ENCODE measurements at places on chromosomes 1 and 21. TPM values are rescaled to one million over a fixed set of nuclear protein-coding genes. Genes with fewer than 3 reads are reported as not detected.

GRCh38 chr21:38258521-38259485 is 2.0 kb downstream of the KCNJ15 start:
- DNase-seq: no peak

DNA sequence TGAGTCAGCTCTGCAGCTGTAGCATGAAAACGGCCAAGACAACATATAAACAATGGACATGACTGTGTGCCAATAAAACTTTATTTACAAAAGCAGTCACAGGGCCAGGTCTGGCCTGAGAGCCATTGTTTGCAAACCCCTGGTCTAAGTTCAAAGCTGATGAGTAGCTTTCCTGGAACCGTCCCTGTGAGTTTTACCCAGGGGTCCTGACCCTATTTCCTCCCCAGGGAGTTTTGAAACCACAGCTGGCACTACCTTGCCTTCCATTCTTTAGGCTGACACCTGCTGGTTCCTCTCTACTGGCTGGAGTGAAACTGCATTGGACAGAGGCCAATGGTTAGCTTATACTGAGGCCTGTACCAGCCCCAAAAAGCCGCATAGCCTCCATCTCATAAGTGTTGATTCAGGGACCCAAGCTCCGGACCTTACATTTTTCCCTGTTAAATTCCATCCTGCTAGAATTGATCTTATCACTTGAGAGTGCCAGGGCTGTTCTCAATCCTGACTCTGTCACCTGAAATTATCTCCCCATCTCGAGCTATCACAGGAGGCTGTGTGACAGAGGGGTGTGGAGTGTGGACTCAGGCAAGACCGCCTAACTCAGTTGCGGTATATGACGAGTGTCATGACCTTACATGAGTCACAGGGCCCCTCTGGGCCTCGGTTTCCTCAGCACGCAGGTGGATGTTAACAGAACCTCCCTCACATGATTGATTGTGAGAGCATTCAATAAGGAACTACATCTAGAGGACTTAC is 343.6 kb downstream of the NPHP4 start:
- no peak for DNase-seq

GRCh38 chr1:20071416-20071815 is 1.4 kb downstream of the PLA2G5 start:
- DNase-seq: no peak

DNA sequence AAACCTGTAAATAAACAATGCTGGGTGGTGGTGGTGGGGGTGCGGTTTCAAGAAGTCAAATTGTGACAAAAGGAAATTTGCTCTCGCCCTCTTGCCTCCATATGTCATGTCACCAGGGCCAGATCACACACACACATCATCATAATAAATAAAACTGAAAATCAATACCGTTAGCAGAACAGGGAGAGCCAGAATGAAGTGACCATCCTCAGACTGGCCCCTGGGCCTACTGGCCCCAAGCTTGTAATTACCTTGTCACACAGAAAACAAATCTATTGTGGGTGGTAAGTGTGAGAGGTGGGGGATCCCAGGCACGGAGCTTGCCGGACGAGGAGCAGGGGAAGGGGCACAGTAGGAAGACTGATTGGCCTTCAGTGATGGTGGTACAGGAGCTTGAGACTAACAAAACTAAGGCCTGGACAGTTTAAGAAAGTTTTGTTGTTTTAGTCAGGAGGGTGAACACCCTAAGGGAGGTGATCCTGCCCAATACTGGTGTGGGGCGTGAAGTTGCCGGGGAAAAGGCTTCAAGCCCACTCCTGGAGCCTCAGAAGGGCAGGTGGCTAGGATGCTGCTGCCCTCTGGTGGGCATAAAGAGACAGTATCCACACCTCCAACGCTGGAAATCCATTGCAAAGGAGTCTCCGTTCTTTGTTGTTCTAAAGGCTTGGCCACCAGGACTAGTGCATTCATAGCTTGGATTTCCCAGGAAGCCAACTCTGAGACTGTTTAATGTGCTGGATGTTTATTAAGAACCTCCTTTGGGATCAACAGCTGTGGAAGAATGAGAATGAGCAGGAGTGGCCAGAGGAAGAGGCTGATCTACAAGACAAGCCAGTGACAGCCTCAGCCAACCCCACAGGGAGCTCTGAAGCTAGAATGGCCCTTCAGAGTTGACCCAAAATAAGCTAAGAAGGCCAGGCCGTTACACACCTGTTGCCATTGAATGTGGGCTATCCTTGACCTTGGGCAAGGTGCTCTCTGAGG is 8.1 kb upstream of the C1orf216 start:
- no peak for DNase-seq

DNA sequence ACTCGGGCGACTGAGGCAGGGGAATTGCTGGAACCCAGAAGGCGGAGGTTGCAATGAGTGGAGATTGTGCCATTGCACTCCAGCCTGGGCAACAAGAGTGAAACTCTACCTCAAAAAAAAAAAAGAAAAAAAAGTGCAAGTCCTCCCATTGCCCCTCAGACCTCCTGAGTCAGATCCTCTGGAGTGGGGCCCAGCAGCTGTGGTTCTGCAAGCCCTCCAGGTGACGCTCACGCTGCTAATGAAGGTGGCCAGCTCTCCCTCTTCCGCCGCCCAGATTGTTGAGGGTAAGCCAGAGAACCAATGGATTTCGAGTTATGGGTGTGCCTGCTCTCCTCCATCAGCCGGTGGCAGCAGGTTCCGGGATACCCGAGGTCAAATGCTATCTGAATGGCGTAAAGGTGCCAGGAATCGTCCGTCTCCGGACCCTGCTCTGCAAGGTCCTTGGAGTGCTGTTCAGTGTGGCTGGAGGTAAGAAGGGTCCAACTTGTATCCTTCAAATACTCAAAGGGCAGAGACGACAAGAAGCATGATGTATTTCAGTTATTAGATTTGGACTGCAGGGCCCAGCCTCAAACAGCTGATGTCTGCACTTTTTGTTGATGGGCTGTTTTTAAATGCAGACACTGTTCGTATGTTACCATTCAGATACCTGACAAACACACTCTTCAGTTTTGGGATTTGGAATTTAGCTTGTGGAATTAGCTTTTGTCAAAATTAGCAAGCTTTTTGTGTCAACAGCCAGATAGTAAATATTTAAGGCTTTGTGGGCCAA is 17.6 kb downstream of the CLCN6 start:
- DNase-seq: no peak

DNA sequence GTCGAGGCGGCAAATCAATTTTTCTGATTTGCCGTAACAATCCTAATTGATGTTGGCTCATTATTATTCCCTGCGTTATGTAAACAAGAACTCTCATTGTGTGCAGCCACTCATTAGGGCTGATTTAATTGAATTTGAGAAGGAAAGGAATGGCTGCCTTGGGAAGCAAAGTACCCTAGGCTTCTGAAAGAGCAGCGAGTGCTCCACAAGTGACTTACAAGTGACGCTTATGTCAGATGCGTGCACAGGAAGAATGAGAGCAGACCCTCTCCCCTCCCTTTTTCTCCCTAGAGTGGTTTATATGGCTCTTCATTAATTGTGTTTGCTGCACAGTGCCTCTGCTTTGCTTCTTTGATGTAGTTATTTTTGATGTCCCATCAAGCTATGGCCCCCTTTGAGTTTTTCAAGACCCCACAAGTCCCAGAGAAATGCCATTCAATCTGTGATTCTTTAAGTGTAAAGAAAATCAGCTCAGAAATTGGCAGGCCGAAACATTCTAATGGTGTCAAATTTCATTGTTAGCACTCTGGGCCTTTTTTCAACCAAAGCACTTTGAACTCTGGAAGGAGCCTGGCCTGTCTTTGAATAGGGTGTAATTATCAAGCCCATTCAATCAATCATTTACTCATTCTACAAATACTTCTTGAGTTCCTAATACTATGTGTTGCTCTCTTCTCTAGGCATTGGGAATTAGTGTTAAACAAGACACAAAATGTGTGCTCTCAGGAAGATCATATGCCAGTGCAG is 86.8 kb upstream of the VAV3 start:
- no peak for DNase-seq

GRCh38 chr1:5448486-5448885 is 543.7 kb downstream of the NPHP4 start:
- no peak for DNase-seq

GRCh38 chr1:195745189-195746010 is 862.8 kb downstream of the KCNT2 start:
- no peak for DNase-seq

DNA sequence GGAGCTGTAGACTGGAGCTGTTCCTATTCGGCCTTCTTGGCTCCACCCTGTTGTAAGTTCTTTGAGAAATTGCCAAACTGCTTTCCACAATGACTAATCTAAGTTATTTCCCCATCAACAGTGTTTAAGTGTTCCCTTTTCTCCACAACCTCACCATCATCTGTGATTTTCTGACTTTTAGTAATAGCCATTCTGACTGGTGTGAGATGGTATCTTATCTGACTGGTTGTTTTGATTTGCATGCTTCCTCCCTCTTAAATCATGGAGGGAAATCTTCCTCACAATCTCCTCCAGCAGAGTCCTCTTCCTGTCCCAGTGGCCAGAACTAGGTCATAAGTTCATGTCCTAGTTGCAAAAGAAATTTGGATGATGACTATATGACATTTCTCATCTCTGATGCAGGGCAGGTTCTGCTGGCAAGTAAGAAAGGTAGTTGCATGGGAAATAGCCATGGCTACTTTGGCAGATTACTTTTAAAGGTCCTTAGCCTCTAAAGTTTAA is 294.0 kb downstream of the LRRC40 start:
- no peak for DNase-seq

DNA sequence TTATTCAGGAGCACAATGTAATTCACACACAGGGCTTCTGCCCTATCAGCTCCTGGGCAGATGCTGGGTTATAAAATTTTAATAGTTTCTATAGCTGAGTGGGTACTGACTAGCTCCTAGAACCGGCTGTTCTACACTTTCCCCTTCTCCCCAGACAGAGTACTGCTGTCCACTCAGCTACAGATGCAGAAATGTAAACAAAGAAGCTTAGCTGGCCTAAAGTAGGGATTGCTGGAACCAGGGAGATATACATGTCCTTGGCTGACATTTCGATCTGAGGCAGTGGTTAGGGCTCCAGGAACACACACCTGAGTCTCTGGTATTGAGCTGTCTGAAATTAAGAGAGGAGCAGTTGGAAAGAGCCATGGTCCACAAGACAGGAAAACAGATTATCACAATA is 211.5 kb upstream of the USP24 start:
- DNase-seq: no peak

DNA sequence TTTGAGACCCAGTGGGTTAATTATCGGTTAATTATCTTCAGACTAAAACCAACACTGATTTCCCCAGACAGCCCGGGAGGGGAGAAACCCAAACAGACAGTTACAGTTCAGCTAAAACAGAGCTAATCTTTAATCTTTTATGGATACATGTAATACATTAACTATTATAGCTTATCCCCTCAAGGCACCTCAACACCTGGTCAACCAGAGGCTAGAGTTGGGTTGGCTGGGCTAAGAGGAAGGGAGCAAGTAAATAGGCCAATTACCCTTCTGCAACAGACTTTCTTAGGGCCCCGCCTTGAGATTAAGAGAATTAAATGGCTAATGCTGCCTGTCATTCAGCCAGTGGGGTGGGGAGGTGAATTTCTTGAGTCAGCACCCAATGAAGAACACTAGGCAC is 6.6 kb upstream of the MED18 start:
- no peak for DNase-seq

CD5L gene
- total RNA-seq: 0.39 TPM
